Activated CD8-positive, alpha-beta memory T cell treated with anti-CD3 and anti-CD28 coated beads, Interleukin-2, amount 50 U/mL, for 4 hours (primary cell): ENCODE measurements at places on chromosomes 1 and 21.

DNA sequence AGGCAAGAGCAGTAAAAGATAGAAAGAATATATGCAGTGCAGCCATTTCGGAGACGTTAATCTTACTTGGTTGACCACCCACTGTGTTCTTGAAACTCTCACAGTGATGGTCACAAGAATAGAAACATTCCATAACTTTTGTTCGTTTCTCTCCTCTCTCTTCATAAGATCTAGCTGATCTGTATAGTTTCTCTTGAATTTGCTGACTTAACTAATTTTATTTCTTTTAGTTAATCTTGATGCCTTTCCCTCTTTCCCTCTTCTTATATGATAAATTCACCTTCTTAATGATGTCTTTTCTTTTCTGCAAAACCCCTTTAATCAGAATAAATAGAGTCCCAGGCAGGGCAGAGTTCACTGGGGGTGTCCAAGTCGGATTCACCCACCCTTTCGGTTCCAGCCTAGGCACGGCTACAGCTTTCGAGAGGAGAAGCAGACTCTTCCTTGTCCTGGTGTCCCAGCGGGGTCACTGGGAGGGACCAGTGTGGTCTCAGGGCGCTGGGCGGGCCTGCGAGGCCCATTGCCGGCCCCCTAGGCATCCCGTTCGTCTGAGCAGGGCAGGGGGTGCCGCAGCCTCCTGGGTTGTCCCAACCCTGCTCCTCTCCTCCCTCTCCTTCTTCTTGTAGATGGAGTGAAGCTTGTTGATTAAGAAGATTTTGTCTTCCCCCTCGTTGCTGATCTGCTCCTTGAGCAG, 39.8 kb downstream of the ZNF691 start:
- no peak for DNase-seq

DNA sequence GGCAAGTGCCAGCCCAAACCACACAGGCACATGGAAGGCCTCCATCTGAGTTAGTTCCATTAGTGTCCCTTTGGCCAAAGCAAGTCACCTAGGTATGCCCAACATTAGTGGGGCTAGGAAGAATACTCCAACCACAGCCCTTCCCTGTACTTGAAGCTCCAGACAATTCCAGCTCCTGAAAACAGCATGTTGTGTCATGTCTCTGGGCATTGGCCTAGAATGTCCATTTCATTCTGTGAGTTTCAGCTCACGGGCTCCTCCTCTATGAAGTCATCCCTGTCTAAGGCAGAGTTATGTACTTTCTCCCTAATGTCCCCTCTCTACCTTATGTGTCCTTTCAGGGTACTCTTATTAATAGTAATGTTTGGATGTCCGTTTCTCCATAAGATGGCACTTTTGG, 96.5 kb upstream of the SPATA6 start:
- DNase-seq = no peak

DNA sequence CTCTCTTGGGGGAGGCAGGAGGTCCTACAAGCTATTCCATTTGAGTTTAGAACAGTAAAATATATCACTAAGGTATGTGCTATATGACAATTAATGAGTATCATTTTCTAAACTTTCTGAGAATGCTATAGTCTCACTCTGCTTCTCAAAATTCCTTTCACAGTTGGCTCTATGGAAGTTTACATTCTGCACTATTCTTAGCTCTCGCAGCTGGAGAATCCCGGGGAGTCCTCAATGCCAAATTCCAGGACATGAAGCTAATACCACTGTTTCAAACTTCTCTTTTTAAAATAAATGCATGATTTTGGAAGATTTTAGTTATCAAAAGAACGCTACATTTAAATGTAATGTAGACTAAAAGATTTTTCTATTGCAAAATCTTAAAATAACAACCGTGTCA, 22.4 kb upstream of the PALMD start:
- DNase-seq = no peak

GRCh38 chr1:67339623-67340343, 32.1 kb downstream of the IL12RB2 start:
- DNase-seq = no peak

GRCh38 chr21:41929248-41929647, 24.6 kb downstream of the C2CD2 start:
- no peak for DNase-seq

GRCh38 chr1:221711063-221711577, 30.8 kb downstream of the DUSP10 start:
- no peak for DNase-seq
